Choroid plexus epithelial cell (primary cell): ENCODE measurements at places on chromosomes 12 and 14.

- no peak for DNase-seq
Measured at GRCh38 chr12:62436164-62436503, 30.5 kb upstream of the MON2 start.

GRCh38 chr14:61126603-61127498, 145.8 kb downstream of the SLC38A6 start:
- no peak for DNase-seq

- DNase-seq, result no peak
Measured at GRCh38 chr12:75591628-75592027, 80.2 kb upstream of the KRR1 start.

DNA sequence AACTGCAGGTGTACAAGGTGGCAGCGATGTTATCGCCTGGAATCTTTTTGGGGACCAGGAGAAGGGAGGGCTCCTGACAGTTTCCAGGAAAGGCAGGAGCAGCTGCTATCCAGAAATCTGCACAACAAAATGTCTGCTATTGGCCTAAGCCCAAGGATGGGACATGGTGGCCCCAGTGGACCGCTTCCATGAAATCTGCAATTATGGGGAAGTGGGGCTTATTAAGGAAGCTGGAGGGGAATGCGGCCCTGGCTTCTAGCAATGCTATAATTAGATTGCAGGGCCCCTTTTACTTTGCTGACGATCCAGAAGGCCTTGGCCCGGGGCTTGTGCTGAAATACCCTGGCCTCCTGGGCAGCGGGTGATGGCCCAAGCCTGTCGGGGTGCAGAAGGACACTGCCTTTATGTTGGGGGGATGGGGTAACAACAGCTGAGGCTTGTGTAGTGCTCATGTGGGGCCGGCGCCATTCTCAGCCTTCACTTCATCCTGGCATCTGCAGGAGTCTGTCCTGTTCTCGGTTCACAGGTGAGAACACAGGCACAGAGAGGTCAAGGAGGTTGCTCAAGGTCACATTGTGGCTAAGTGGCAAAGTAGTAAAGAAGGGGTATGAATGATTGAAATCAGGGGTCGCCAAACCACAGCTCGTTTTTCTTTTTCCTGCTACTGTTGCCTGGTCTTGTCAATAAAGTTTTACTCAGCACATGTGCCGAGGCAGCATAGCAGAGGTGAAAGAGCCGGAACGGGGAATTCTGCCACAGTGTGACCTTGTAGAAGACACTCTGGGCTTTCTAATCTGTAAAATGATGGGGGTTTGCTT, 153.5 kb downstream of the RBM19 start:
- DNase-seq, result no peak

DNA sequence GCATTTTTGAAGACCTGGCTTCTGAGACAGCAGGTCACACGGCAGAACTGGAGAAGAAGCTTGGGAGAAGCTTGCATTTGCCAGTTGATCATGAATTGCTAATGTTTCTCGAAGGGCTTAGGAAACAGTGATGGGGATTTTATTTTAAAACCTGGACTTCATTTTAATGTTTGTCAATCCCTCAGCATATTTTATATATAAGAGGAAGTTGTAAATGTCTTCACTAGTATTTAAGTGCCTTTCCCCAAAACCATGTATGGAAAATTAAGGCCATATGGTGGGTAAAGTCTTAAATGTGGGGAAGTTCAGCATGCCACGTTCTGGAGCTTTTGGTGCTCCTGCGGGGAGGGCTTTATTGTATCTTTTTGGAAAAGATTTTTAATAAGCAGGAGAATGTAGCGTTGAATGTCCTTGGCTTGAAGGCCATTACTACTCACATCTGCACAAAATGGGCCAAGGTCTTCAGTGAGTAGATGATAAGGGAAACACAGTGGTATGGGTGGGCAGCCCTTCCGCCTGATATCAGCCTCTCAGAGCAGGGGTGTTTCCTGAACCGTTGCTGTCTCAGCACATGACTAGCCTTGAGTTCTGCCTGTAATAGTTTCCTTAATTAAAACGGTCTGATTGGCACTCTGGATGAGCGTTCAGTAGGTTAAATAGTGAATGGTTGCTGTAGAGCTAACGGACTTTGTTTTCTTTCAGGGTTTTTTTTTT, 511.4 kb downstream of the PCNX1 start:
- DNase-seq, result no peak

- no peak for DNase-seq
Measured at GRCh38 chr14:105474483-105475268, at the start of gene CRIP2. Gene CRIP2, plus strand, starts transcription at chr14:105474821. Its CDS starts 42 bp downstream, at chr14:105474863.

GRCh38 chr14:53144244-53144643, 8.9 kb downstream of the DDHD1 start:
- no peak for DNase-seq

DNA sequence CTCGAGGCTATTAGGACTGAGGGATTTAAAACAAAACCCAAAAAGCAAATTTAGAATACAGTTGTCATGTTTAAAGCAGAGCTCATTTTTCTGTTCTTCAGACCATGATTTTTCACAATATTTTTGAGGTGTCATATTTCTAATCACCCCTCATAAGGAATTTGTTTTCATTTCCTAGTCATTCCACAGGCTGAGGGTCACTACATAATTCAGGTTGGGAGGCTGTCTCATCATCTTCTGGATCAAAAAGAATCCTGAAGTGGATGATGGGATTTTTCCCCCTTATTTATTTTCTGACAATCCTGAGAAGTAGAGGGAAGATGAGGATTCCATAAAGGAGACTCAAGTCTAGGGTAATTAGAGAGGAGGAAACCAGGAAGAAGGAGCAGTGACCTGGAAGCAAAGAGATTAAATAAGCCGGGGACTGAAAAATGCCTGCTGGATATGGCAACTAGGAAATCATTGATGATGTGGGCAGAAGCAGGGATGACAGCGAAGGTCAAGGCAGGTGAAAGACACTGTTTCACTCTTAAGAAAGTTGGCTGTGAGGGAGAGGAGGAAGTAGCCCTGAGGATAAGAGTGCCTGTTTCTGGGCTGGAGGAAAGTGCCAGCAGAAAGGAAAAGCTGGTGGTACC, 9.0 kb upstream of the PCNX1 start:
- DNase-seq, result no peak

- DNase-seq, result peak; percentile 66
Measured at GRCh38 chr12:2052826-2053678, at the start of gene CACNA1C. Gene CACNA1C, plus strand, starts transcription at chr12:2052987. Its CDS starts 576 bp downstream, at chr12:2053563.

- DNase-seq, result no peak
Measured at GRCh38 chr12:124194893-124195566, 99.9 kb upstream of the RFLNA start.

DNA sequence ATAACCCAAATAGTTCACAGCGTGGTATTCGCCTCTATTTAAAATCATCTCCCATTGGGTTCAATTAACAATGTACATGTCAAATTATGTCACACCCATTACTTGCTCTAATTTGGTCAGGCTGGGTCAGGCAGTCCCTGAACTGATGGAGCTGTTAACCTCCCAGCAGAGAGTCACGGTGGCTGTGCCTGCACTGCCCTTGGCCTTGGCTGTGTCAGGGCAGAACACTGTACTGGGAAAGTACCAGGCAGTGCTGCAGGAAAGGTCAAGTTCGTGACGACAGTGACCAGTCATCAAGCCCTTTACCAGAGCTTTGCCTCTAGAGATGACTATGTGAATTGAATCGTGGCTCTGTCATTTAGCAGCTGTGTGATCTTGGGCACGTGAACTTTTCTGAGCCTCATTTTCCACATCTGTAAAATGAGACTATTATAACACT, 100.0 kb downstream of the ARF6 start:
- DNase-seq, result peak; percentile 72

- no peak for DNase-seq
Measured at GRCh38 chr14:104334424-104335161, 196.2 kb downstream of the KIF26A start.

- DNase-seq, result no peak
Measured at GRCh38 chr12:19848421-19848820, 409.1 kb downstream of the AEBP2 start.

DNA sequence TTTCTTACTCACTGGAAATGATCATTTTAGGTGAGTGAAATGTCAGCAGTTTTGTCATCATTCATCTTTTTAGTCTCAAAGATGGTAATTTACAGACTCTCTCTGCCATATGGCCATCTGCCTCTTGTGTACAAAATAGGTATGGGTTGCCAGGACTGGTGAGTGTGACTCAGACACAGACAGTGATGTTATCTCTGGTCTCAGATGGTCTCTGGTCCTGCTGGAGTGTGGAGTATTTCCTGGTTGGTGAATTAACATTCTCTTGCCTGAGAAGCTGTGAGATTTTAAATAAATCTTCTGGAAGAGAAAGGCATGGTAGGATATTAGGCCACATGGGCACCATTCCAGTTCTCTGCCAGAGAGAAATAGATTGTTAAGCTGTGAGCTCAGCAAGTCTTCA, 207.0 kb downstream of the ATP23 start:
- peak; percentile 71 for DNase-seq

GRCh38 chr12:51977320-51977753, 25.8 kb downstream of the ACVR1B start:
- DNase-seq, result peak; percentile 64

- DNase-seq, result no peak
Measured at GRCh38 chr14:67853715-67854114, 34.1 kb downstream of the RAD51B start.

- DNase-seq, result no peak
Measured at GRCh38 chr12:49901986-49902385, 1.7 kb downstream of the FAIM2 start.

DNA sequence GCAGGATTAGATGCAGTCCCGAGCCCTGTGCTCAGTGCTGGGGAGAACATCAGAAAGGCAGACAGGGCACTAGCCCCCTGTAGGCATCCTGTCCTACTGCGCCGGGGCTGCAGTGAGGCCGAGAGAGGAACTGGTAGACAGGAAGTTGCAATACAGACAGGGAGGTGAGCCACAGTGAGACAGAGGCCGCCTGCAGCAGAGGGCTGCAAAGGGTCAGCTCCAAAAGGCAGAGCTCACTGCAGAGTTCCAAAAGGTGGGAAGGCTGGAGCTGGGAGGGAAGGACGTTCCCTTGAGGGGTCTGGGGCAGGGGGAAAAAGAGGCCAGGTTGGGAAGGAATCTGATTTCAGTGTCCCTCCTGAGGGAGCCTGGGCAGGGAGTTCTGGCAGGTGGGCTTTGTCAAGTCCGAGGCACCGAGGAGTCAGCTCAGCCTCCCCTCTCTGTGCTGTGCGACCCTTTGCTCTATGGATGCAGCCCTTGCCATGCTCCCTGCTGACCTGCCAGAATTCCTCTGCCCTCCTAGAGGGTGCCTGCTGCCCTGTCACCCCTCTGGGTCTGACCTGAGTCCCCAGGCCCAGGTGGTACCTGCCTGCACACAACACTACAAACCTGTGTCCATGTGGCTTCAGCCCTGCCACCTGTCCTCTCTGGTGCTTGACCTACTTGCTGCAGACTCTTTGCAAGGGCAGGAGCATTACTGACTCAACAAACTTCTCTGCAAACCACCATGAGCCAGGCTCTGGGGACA, 63.5 kb downstream of the PRMT8 start:
- DNase-seq, result peak; percentile 37

DNA sequence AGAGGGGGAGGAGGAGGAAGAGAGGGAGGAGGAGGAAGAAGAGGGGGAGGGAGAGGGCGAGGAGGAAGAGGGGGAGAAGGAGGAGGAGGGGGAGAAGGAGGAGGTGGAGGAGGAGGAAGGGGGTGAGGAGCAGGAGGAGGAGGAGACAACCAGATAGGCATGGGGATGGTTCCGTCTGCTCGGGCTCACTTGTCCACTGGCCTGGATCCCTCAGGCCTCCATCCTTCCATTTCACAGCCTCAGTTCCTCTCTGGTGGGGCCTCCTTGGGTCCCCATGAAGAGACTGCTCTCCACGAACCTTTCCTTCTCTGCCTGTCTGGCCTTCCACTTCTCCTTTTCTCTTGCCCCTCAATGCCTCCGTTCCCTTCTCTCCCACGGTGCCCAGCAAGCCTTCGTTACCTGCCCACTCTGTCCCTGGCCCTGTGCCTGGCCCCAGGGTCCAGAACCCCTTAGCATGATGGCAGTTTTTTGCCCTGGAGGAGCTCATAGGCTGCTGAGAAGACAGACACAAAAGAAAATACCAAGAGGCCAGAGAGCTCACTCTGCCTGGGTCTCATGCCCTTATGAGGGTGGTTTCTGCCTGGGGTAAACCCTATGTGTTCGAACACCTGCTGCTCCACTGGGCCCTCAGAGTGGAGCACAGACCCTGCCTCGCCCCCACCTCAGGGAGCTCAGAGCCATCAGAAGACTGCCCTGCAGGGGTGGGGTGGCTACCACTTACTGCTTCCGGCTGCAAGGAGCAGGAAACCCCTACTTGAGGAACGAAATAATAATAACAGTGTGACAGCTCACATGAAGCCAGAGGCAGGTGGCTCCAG, 11.7 kb upstream of the CACNA2D4 start:
- DNase-seq, result no peak

- peak; percentile 56 for DNase-seq
Measured at GRCh38 chr14:73149753-73150152, 13.4 kb downstream of the PSEN1 start.

DNA sequence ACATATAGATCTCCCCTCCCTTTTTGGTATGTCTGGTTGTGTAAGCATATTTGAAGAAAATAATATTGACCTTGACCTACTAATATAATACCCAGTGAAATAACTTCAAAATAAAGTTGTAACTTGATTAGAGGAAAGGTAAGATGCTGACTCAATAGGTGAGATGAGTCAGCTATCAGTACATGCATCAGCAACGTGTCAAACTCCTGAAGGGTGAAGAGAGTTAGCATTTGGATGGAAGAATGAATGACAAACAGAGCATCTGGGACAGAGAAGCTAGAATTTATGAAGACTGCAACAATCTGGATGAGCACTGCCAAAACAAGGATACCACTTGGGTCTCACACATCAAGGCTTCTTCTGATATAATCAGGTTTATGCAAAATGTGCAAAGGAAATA, 74.9 kb downstream of the PPP2R5E start:
- DNase-seq, result no peak

DNA sequence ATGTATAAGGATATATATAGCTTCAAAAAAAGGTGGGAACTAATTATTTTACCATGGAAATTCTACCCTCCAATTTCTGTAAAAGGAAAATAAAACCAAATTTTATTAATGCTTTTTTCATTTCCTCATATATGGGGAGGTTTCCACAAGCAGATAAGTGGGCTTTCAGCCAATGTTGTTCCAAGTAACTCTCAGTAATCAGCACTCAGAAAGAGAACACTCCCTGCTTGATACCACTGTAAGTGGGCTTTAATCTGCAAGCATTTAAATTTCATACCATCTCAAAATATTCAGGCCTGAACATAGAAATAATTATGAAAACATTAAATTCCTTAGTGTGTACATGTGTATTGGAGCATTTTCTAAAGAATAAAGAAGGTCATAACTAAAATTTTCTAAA, 827.6 kb downstream of the C12orf50 start:
- peak; percentile 21 for DNase-seq

GRCh38 chr12:79559591-79559990, 131.2 kb downstream of the PAWR start:
- DNase-seq, result peak; percentile 9
